Left lung (tissue), 14 donors: ENCODE measurements at places on chromosomes 13 and 19.

GRCh38 chr19:15367439-15367838 lies 12.1 kb downstream of the AKAP8 start:
- DNase-seq = no peak

GRCh38 chr13:114272977-114273376 lies 8.4 kb upstream of the UPF3A start:
- no peak for DNase-seq

- DNase-seq = no peak
These were observed 113.3 kb upstream of the SPRY2 start for GRCh38 chr13:80454245-80454644.

- no peak for DNase-seq
These were observed 1084.6 kb downstream of the UQCRFS1 start for GRCh38 chr19:28128341-28128740.

- DNase-seq = no peak
These were observed 45.8 kb downstream of the LRCH1 start for GRCh38 chr13:46598820-46599180.

DNA sequence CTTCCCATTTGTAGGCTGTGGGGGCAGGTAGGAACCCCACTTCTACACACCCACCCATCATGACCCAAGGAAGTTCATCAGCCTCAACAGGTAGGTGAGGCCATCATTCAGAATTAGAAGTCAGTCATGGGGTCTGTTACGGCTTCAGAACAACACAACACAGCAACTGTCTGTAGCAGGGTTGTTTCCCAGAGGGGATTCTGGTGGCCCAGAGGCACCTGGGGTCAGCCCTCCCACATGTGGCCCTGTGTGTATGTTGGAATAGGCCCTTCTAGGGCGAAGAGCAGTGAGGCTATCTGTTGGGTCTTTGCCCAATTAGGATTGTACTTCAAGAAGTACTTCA lies 3.4 kb downstream of the IGFLR1 start:
- DNase-seq = no peak

DNA sequence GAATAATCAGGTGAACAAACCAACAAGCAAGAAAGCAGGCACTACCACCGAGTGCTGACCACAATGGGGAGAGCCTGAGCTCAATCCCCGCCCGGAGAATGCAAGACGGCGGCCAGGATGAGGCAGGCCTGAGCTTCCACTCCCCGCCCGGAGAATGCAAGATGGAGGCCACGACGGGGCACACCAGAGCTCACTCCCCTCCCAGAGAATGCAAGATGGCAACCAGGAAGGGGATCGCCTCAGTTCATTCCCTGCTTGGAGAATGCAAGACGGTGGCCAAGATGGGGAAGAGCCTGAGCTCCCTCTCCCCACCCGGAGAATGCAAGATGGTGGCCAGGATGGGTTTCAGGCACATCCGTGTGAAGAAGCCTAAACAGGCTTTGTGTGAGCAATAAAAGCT lies 24.7 kb upstream of the MIER2 start:
- DNase-seq = no peak

GRCh38 chr13:108226184-108226583 lies 8.0 kb downstream of the ABHD13 start:
- DNase-seq = no peak

DNA sequence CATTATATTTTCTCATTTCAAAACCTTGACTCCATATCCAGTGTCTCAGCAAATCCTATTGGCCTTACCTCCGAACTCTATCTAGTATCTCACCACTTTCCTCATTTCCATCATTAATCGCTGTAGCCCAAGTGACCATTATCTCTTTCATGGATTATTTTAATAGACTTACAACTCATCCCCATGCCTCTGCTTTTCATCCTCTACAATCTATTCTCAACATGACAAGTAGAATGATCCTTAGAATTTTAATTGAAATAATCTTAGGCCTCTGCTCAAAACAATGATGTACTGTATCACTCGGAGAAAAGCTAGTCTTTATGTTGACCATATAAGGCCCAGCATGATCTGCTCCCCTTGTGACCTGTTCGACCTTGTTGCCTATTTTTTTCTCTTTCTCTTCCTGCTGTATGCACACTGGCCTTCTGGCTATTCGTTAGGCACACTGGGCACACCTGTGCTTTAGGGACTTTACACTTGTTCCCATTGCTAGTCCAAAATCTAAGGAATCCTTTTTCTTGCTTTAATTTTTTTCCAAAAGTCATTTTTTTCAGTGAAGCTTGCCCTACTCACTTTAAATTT lies 21.4 kb downstream of the DNAJC15 start:
- DNase-seq = no peak

DNA sequence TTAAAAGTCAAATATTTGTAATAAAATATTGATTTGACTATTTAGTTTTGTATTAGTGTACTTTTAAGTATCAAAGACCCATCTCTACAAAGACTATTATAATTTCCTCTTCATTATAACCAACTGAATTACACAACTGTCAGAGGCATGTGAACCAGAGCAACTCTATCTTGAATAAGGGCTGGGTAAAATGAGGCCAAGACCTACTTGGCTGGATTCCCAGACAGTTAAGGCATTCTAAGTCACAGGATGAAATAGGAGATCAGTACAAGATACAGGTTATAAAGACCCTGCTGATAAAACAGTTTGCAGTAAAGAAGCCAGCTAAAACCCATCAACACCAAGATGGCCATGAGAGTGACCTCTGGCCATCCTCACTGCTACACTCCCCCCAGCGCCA lies 36.2 kb upstream of the ATP12A start:
- no peak for DNase-seq

DNA sequence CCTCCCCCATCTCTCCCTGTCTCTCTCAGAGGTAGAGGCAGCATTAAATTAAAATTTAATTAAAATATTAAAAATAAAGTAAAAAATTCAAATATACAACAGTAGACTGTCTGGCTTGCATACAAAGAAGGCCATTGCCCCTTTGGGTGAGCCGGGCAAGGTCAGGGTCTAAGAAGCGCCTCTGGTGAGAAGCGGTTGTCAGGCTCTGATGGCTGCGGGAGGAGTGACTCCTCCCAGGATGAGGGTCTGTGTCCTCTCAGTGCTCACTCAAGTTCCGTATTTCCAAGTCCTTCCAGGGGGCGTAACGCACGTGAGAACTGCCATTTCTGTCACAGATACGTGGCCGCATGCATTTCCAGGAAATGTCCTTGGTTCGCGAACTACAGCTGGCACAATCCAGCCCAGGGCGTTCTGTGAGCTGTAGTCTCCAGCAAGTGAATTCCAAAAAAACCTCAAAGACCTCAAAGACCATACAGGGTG lies 737 bp upstream of the ZNF181 start:
- no peak for DNase-seq

- no peak for DNase-seq
These were observed at the start of gene PALM for GRCh38 chr19:708154-709143. TSS of gene PALM (plus strand) at chr19:708935. CDS start at chr19:709147, 212 bp downstream.

DNA sequence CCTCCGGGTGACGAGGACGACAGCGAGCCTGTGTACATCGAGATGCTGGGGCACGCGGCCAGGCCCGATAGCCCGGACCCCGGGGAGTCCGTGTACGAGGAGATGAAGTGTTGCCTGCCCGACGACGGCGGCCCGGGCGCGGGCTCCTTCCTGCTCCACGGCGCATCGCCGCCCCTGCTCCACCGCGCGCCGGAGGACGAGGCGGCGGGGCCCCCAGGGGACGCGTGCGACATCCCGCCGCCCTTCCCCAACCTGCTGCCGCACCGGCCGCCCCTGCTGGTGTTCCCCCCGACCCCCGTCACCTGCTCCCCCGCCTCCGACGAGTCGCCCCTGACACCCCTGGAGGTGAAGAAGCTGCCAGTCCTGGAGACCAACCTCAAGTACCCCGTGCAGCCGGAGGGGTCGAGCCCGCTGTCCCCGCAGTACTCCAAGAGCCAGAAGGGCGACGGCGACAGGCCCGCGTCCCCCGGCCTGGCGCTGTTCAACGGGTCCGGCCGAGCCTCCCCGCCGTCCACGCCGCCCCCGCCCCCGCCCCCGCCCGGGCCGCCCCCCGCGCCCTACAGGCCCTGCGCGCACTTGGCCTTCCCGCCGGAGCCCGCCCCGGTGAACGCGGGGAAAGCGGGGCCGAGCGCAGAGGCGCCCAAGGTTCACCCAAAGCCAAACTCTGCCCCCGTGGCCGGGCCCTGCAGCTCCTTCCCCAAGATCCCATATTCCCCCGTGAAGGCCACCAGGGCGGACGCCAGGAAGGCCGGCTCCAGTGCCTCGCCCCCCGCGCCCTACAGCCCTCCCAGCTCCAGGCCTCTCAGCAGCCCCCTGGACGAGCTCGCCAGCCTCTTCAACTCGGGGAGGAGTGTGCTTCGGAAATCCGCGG lies 511.3 kb downstream of the MYO16 start:
- DNase-seq = no peak

- DNase-seq = no peak
These were observed 119.1 kb upstream of the SOX1 start for GRCh38 chr13:111947876-111948275.

DNA sequence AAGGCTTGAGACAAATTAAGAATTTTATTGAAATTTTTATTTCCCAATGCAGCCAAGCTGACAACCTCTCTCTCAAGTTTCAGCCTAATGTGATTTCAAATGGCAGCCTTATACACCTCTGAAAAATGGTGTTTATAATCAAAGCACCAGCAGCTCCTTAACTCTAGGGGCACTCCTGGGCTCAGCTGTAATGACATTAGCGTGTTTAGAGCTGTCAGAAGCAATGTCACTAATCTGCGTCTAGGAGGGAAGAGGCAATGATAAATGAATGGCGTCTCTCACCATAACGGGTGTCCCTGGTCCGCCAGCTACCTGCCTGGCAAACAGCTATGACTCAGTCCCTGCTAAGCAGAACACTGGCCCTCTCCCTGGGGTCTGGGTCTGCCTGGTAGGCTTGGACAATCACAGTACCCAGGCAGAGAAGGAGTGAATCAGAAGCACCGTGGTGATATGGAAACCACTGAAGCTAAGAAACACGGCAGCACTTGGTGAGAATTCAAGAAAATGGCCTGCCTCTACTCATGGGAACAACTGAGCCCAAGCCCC lies 131.8 kb upstream of the VSTM2B start:
- DNase-seq = no peak

GRCh38 chr19:32336259-32337083 lies 8.9 kb upstream of the ZNF507 start:
- no peak for DNase-seq
